Trophoblast cell (in vitro differentiated cells and primary cell): ENCODE measurements at places on chromosomes 3 and 15.
A peak's percentile ranks its signal among the peaks of the same experiment; 100 is the strongest.

DNA sequence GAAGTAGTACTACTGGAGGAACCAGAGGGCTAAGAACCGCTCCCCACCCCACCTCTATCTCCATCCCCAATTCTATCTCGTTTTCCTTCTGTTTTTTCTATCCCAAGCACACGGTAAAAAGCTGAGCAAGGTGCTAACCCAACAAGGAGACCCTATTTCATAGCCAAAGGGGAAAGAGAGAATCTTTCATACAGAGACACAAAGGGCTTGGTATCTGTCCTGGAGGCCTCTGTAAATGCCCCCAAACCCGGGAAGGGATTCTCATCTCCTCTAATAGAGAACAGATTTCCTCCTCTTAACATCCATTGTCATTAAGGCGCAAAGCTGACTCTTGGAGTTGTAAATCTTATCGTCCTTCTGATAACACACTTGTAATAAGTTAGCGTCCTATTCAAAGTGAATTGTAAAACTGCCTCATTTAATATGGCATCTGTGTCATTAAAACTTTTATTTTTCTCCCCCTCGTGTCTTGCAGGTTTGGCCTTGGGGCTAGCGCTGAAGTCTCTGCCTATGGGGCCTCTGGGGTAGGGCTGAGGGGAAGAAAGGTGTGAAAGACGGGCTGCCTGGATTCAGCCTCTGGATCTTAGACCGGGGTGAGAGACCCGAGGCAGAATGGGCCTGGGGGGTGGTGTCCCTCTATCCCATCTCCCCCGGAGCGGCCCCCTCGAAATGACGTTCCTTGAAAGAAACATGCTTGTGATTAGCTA lies 12.1 kb downstream of the NR2F2 start:
- peaks cover 22% of the 10 kb centered on the region for H3K36me3 ChIP-seq
- no peak overlapping the region for H3K27ac ChIP-seq
- peaks cover 8% of the 10 kb centered on the region for H3K27me3 ChIP-seq
- peaks cover 14% of the 10 kb centered on the region for H3K4me1 ChIP-seq

DNA sequence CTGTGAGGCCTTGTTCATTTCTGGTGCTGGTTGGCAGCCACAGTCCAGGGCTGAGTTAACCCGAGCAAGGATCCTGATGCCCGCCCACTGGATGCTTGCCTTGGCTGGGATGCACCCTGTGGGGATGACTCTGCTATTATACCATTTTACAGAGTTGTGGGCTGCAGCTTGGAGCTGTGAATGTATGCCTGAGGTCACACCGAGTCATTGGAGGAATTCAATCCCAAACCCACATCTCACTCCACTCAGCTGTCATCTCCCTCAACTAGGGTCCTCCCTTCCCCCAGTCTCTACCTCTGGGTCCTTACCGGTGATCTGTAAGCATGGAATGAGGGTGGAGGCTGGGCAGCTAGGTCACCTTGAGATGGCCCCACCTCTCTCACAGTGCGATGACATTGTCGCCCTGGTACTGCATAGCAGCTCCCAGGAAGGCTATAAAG lies 22.1 kb downstream of the MAPKAPK3 start:
- H3K36me3 ChIP-seq: no peaks in the 10 kb centered on the region
- H3K4me3 ChIP-seq: no peak overlapping the region
- H3K27me3 ChIP-seq: no peaks in the 10 kb centered on the region
- DNase-seq: no peak
- no peaks in the 10 kb centered on the region for H3K4me1 ChIP-seq
- H3K27ac ChIP-seq: no peak overlapping the region

DNA sequence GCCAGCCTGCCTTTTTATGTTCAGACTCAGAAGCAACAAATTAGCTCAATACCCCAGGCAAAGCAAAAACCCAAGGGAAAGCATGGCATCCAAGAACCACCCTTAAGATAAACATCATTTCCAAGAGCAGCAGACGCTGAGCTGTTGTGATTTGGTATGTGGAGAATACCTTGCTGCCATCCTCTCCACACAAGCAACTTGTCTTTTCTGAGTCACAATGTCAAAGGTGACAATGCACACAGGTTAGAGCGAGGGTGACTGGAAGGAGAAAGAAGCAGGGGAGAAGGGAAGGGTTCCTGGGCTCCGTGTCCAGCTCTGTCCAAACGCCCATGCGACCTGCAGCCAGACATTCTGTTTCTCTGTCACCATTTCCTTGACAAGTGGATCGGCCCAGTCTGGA lies 6.0 kb downstream of the PCSK6 start:
- H3K27me3 ChIP-seq: peaks cover 4% of the 10 kb centered on the region
- H3K4me1 ChIP-seq: peaks cover 42% of the 10 kb centered on the region
- peak; percentile 71 for DNase-seq
- H3K36me3 ChIP-seq: no peaks in the 10 kb centered on the region

DNA sequence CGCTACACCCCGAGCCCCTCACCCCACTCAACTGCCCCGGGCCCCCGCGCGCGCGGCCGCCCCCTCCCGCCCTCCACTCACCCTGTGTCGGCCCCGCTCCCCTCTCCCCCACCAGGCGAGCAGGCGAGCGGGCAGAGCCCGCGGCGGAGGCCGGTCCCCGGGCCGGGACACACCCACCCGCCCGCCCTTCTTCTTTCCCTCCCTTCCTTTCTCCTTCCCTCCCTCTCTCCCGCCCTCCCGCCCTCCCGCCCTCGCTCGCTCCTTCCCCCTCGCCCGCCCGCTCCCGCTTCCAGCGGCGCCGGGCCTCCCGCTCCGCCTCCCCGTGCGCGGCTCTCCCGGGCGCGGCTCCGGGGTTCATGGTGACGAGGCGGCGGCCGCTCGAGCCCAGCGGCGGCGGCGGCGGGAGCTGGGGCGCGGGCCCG lies at the start of gene CTDSPL:
Gene CTDSPL, plus strand, starts transcription at position 261 of the 422 bp plus-strand sequence. CDS start 320 bp downstream, outside the sequence.
- peak; percentile 25 for DNase-seq
- peak within 1 kb of the TSS; percentile 95 for H3K4me3 ChIP-seq
- no peaks in the 10 kb centered on the region for H3K27me3 ChIP-seq
- H3K4me1 ChIP-seq: peaks cover 29% of the 10 kb centered on the region
- no peaks in the 10 kb centered on the region for H3K36me3 ChIP-seq

DNA sequence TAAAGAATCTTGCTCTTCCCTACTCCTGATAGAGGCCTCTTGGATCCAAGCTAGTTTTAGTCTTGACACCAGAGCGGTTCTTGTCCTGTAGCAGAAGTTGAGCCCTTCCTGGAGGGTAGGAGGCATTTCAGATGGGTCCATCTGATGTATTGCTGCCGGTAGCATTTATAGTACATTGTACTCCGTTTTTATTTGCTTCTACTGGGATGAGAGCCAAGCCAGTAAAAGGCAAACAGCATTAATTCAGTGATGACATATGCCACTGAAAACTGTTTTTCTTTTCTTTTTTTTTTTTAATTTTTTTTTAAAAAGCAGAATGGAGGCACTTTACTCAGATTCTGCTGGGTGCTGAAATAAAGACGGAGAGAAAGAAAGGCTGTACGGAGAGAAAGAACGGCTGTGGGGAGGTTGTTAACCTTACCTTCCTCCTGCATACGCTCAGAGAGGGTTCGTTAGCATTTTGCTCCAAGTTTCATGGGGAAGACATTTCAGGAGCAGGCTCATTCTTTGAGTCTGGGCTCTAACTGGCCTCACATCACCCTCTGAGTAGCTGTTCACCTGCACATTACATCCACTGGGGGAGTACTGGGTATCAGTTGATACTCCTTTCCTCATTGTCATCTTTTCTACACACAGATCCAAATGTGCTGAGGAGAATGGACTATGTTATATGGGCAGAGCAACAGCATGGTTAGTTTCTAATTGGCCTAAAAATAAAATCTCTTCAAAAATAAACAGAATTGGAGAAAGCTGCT lies 161.5 kb downstream of the FEZF2 start:
- no peaks in the 10 kb centered on the region for H3K27me3 ChIP-seq
- no peak overlapping the region for H3K4me3 ChIP-seq
- H3K27ac ChIP-seq: no peak overlapping the region

DNA sequence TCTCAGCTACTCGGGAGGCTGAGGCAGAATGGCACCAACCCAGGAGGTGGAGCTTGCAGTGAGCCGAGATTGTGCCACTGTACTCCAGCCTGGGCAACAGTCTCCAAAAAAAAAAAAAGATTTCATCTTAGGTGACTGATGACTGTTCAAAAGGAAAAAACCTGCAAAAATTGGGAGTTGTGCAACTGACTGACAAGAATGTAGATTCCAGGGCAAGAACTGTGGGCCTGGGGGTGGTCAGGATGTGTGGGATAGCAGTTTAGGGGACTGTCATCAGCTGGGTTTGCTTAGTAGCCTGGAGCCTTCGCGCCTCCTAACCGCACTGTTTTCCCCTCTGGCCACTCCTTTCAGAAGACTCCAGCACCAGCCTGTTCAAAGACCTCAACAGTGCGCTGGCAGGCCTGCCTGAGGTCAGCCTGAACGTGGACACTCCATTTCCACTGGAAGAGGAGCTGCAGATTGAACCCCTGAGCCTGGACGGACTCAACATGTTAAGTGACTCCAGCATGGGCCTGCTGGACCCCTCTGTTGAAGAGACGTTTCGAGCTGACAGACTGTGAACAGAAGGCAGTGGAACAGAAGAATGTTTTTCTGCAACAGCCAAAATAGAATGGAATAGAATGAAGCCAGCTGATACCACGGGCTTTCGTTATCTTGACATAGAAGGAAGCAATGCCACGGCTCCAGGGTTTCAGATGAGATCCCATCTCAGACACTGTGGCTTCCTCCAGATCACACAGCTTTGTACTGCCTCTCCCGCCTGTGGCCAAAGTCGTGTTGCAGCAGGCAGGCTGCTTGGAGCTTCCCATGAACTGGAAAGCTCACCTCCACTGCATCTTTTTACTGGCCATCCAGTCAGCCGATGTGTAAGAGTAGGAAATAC lies 75.3 kb upstream of the BLM start:
- no peaks in the 10 kb centered on the region for H3K4me1 ChIP-seq
- H3K27me3 ChIP-seq: no peaks in the 10 kb centered on the region
- no peak overlapping the region for H3K4me3 ChIP-seq
- peak overlapping the region; percentile 80 for H3K27ac ChIP-seq
- peak; percentile 71 for DNase-seq
- peaks cover 54% of the 10 kb centered on the region for H3K36me3 ChIP-seq

GRCh38 chr15:98668566-98669308 lies 20.4 kb downstream of the IGF1R start:
- no peak overlapping the region for H3K4me3 ChIP-seq
- no peak for DNase-seq
- peak overlapping the region; percentile 81 for H3K27ac ChIP-seq
- H3K4me1 ChIP-seq: peaks cover 43% of the 10 kb centered on the region
- peaks cover 2% of the 10 kb centered on the region for H3K36me3 ChIP-seq

DNA sequence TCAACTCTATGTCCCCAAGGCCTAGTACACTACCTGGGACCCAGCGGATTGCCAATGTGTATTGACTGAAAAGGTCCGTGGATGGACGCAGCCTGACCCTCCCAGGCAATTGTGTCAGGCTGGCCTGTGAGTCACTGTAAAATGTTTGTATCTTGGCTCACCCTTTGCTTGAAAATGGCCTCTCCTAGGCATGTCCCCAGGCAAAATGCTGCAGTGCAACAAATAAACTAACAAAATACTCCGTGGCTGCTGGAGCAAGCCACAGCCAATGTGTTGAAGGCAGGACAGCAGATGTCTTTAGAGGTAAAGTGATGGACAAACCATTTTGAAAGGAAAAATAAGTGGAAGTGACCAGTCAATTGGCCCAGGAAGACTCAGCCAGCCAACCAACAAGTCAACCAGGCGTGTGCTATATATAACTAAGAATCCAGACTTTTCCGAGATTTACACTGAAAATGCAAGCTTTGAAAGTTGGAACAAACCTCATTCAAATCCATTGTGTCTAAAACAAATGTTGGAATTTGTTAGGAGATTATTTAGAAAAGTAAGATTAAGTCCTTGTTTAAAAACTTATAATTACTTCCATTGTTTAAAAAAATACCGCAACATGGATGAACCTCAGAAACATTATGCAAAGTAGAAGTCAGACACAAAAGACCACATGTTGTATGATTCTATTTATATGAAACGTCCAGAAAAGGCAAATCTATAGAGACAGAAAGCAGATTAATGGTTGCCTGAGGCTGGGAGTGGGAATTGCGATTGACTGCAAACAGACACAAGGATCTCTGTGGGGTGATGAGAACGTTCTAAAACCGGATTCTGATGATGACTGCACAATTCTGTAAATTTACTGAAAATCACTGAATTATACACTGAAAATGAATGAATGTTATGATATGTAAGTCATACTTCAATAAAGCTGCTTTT lies 191.2 kb downstream of the TLE3 start:
- DNase-seq: peak; percentile 73
- H3K36me3 ChIP-seq: no peaks in the 10 kb centered on the region
- no peak overlapping the region for H3K4me3 ChIP-seq
- no peak overlapping the region for H3K27ac ChIP-seq
- no peaks in the 10 kb centered on the region for H3K27me3 ChIP-seq
- H3K4me1 ChIP-seq: peaks cover 12% of the 10 kb centered on the region

DNA sequence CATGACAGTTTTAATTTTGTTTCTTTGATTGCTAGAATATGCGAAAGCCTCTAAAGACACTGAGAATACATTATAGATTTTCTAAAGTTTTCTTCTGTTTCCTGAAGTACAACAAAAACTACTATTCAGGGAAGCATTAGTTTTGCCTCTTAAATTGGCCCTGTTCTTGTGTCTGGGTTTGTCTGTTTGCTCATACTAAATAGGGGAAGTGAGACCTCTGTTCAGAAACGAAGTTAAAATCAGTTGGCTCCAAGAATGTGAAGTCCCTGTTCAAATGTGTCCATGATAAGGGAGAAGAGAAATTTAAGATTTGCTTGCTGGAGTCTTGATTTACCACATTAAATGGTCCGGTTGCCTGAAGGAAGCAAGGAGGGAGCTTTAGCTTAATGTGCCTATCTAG lies 327.3 kb upstream of the GBE1 start:
- DNase-seq: no peak
- no peaks in the 10 kb centered on the region for H3K27me3 ChIP-seq
- no peak overlapping the region for H3K4me3 ChIP-seq
- no peaks in the 10 kb centered on the region for H3K36me3 ChIP-seq

- H3K4me3 ChIP-seq: no peak overlapping the region
- no peaks in the 10 kb centered on the region for H3K36me3 ChIP-seq
- H3K27me3 ChIP-seq: no peaks in the 10 kb centered on the region
- no peaks in the 10 kb centered on the region for H3K4me1 ChIP-seq
- no peak for DNase-seq
Observed at GRCh38 chr15:72992841-72993252, 59.4 kb upstream of the NEO1 start.

- peak overlapping the region; percentile 72 for H3K27ac ChIP-seq
- H3K36me3 ChIP-seq: no peaks in the 10 kb centered on the region
- peak; percentile 76 for DNase-seq
- H3K4me1 ChIP-seq: peaks cover 10% of the 10 kb centered on the region
Observed at GRCh38 chr3:55160241-55160983, 232.6 kb upstream of the LRTM1 start.

DNA sequence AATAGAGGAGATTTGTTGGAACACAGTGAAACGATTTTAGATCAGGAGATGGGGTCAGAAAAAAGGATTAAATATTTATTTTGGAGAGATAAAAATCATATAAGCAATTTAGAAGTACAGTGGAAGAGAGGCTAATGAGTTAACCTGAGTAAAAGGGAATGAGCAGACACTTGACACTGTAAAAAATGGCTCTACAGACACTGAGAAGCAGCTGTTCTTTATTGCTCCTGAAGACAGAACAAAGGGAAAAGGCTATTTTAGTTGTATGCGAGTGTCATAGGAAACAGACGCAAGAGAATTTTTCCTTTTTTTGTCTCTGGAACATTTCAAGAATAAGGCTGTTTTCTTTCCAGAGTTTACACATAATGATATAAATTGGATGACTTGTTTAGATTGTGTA lies 34.3 kb downstream of the ASTE1 start:
- H3K27ac ChIP-seq: no peak overlapping the region
- no peaks in the 10 kb centered on the region for H3K4me1 ChIP-seq
- peaks cover 8% of the 10 kb centered on the region for H3K36me3 ChIP-seq
- no peaks in the 10 kb centered on the region for H3K27me3 ChIP-seq
- DNase-seq: no peak
- no peak overlapping the region for H3K4me3 ChIP-seq
